ENCODE measurements at places on chromosomes 2 and 18.

DNA sequence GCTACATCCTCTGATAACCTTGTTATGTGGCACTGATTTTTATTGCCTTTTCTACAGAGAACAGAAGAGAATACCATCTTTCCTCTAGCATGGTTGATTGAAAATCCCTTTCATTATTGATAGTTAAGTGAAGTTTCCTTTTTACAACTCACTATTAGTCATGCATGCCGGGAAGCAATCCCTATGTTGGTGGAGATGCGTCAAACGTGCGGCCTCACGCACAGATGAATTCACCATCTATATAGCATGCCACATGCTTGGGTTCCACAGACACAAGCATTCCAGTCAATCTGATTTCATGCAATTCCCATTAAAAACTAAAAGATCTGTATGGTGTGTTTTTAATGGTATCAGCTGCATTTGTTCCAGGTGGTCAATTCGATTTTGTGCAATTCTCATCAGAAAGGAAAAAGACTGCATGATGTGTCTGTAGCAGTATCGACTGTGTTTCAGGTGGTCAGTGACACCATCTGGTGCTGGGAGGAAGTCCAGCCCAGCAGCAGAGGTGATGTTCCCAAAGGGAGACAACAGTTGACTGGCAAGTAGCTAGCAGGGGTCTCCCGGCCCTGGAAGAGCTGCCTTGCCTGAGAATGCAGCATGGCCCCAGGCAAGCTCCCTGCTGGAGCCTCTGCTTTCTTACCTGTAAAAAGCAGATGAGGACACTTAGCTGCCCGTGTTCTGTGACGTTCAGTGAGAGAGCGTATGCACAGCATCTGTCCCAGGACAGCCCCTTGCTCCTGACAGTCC, 151.3 kb upstream of the NCK2 start:
- no peak for DNase-seq

DNA sequence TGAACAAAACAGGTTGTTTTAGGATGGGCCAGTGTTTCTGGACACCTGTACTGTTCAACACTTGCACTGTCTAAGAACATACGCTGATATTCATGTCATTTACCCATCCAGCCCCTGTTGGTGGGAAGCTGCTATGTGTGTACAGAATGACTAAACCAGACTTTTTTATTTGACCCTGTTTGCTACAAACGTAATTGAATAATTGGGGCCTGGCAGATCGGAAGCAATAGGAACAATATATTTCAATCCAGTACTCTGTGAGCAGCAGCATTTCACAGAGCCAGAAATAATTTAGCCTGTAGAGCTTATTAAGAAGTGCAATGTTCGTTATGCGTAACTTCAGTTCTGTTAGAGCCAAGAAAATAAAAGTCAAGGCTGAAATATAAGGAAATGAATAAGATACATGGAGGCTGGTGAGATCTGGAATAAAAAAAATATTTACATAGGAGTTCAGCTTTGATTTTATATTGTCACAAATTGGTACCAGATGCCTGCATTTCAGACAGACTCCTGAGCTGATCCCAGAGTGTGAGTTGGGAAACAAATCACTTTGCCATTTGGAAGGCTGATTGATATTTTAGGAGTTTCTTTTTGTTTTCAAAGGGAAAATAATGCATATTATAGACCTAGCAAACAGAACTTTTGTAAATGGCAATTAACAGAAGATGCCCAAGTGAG, 19.7 kb downstream of the CABLES1 start:
- no peak for DNase-seq

- DNase-seq: no peak
Measured at GRCh38 chr18:62486290-62486964, 36.4 kb upstream of the ZCCHC2 start.

GRCh38 chr2:10892316-10892715, 19.4 kb upstream of the KCNF1 start:
- no peak for DNase-seq

- no peak for DNase-seq
Measured at GRCh38 chr18:22084547-22084946, 84.8 kb upstream of the GATA6 start.

GRCh38 chr2:100350661-100351185, 28.4 kb upstream of the LONRF2 start:
- no peak for DNase-seq

DNA sequence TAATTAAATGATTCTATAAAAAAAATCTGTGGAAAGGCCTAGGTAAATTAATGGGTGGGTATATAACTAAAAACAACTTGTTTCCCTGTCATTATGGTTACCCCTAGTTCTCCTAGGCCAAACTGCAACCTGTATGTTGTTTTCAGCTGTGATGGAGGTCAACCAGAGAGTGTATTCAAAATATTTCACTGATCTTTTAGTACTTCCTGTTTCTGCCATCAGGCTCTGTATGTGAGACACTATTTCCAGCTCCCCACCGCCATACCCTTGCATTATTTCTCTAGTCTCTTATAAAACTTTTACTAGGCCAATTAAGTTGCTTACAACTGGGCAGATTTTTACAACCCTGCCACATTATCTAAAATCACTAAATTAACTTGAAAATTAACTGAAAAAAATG, 21.0 kb upstream of the CDKL4 start:
- no peak for DNase-seq

DNA sequence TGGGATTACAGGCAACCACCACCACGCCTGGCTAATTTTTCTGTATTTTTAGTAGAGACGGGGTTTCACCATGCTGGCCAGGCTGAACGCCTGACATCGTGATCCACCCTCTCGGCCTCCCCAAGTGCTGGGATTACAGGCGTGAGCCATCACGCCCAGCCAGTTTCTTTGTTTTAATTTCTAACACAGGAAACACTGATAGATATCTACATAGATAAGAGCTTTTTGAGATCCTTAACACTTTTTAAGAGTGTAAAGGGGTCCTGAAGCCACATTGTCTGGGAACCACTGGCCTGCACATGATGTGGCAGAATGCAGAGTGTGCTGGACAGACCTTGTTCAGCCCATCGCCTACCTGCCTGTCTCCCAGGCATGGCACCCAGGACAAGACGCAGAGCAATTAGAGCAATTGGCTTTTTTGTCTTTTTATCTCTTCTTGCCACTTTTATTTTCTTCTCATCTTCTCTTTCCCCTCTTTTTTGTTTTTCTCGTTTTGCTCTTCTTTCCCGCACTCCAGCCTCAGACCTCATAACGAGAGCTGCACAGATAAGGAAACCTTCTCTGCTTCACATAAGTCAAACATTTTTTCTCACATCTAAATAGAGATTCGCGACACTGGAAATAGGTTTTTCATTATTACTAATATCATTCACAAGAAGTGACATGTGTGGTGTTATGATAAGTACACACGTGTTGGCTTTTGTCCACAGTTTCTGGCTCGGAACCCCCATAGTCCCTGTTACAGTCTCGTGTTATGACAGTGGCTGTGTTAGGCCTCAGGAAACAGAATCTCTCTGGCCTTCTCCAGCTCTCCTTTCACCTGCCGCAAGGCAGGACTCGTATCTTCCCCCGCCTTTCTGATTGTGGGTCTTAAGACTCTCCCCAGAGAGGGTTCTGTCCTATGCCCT, 25.2 kb upstream of the GPR55 start:
- no peak for DNase-seq

DNA sequence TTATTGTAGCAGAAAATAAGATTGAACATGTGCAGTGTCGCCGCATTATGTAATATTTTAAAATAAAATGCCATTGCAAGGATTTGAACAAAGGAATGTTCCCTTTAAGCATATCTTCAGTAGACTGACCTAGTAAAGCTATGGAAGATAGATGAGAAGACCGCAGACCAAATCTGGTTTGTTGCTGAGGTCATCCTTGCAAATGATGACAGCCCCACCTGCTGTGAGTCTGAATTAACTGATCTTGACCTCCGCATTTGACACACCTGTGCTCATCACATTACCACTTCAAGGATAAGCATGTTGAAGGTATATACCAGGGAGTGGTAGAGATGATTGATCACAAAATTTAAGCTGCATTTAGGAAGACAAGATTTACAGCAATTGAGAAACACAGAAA, 96.2 kb downstream of the NYAP2 start:
- DNase-seq: no peak

DNA sequence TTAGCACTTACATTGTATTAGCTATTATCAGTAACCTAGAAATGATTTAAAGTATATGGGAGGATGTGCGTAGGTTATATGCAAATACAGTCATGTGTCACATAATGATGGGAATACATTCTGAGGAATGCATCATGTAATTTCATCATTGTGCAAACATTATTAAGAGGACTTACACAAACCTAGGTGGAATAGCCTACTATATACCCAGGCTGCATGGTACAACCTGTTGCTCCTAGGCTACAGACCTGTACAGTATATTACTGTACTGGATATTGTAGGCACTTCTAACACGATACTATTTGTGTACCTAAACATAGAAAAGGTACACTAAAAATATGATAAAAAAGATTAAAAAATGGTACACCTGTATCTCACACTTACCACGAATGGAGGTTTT, 7.9 kb downstream of the RIF1 start:
- no peak for DNase-seq

- no peak for DNase-seq
Measured at GRCh38 chr2:206218156-206218555, 56.3 kb upstream of the ZDBF2 start.

- no peak for DNase-seq
Measured at GRCh38 chr2:47221946-47222345, 66.8 kb upstream of the STPG4 start.

DNA sequence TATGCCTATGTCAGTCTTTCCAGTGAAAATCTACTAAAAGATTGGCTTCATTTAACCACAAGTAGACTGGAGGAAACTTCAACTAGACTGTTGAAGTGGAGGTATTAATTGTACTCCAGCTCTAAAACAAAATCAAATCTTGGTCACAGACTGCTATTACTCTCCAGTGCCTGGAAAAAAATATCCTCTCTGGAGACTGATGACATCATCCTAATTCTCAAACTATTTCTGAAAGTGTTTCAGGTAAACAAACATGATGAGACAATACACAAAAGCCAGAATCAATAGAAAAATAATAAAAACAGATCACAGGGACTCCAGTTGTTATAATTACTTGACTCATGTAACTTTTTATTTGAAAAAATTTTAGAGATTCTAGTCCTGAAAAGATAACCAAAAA, 87.7 kb upstream of the MYO3B start:
- no peak for DNase-seq

- peak; percentile 88 for DNase-seq
Measured at GRCh38 chr2:233084488-233084887, 24.3 kb downstream of the INPP5D start.

DNA sequence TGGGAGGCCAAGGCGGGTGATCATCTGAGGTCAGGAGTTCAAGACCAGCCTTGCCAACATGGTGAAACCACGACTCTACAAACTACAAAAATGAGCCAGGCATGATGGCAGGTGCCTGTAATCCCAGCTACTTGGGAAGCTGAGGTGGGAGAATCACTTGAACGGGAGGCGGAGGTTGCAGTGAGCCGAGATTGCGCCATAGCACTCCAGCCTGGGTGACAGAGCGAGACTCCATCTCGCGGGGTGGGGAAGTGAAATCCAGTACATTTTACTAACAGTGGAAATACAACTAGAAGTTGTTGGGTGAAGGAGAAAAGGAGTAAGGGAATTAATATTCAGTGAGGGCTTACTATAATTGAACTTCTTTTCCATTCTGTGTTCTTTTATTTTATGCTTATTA, 13.2 kb upstream of the ENOSF1 start:
- no peak for DNase-seq

DNA sequence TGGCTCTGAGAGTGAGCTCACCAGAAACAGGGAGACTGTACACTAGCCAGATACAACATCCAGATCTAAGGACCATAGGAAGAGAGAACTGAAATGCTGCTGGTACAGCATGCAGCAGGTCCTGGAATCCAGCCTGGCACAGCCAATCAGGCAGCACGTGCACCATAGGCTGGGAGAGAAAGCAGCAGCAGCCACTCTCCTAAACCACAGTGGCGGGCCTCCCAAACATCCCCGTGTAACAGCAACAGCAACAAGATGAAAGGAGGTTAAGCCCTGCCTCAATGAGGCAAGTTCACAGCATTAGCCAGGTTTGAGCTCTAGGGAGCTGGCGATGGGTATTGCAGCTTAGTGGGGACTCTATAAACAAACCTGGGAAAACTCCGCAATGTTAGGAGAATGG, 192.0 kb downstream of the EPHA4 start:
- no peak for DNase-seq

- no peak for DNase-seq
Measured at GRCh38 chr2:101398116-101398821, 11.0 kb upstream of the CREG2 start.

GRCh38 chr2:102130647-102130991, 11.9 kb upstream of the IL1R1 start:
- DNase-seq: no peak

GRCh38 chr2:197672371-197672893, 3.0 kb downstream of the RFTN2 start:
- no peak for DNase-seq

DNA sequence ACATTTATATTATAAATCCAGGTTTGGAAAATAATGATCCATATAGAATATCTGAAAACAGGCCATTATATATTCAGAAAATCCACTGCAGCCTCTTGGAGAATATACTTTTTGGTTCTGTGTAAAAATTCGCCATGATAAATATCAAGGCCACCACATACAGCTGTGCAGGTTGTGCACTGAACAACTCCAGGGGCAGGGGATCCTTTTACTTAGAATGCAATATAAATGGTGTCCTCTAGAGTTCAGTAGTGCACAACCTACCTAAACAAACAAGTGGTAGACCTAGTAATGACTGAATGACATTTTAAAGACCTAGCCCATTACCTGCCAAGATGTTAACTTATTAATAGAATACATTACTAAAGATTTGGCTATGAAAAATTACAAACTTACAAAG, 22.4 kb downstream of the MOGAT1 start:
- no peak for DNase-seq

GRCh38 chr2:201985728-201986462, 47.8 kb upstream of the FZD7 start:
- DNase-seq: no peak

- DNase-seq: no peak
Measured at GRCh38 chr2:195575879-195576401, 81.1 kb upstream of the SLC39A10 start.

GRCh38 chr2:160269803-160270570, 69.9 kb upstream of the ITGB6 start:
- peak; percentile 84 for DNase-seq

- no peak for DNase-seq
Measured at GRCh38 chr18:59986139-59986538, 86.3 kb downstream of the PMAIP1 start.

DNA sequence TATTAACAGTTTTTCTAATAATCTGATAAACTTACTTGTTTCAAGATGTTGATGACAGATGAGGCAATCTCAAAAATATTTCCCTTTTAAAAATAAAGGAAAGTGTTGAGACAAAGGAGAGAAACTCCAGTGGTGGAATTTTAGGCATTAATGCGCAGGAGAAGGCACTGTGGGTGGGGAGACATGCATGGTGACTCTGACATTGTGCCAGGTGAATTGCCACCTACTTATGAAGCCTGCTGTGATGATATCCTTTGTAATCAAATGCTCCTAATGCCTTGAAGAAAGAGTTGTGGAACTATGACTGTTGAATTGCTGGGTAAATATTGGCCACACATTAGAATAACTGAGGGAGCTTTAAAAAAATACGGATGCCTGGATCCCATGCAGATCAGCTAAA, 101.4 kb downstream of the PLA2R1 start:
- no peak for DNase-seq

Data from CD4-positive, CD25-positive, alpha-beta regulatory T cell (primary cell).